ENCODE measurements at places on chromosomes 16 and 17.

DNA sequence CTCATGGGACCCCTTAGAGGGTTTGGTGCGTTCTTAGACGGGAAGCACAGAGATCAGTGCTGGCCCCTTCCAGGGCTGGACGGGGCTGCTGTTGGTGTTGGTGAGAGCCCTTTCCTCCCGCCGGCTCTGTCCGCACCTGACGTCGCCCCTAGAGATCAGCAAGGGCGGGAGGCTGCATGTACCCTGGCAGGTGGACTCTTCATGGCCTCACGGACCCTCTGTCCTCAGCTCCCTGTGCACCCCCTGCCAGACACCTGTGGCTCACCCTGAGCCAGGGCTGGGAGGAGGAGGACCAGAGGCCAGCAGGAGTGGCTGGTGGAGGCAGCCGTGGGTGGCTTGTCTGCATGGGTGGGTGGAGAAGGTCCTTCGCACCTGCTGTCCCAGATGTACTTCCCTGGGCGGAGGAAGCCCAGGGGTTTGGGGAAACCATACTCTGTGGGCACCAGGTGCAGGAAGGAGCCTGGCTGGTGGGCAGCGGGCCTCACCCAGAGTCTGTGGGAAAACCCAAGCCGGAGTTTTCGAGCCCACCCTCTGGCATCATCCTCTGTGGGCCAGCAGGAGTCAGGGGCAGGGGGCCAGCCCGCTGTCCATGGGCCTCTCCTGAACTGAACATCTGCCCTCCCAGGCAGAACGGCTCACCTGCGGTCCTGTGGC, 348.6 kb downstream of the SEC14L1 start:
- DNase-seq: no peak

GRCh38 chr16:87163637-87164036, 153.6 kb downstream of the C16orf95 start:
- no peak for DNase-seq

DNA sequence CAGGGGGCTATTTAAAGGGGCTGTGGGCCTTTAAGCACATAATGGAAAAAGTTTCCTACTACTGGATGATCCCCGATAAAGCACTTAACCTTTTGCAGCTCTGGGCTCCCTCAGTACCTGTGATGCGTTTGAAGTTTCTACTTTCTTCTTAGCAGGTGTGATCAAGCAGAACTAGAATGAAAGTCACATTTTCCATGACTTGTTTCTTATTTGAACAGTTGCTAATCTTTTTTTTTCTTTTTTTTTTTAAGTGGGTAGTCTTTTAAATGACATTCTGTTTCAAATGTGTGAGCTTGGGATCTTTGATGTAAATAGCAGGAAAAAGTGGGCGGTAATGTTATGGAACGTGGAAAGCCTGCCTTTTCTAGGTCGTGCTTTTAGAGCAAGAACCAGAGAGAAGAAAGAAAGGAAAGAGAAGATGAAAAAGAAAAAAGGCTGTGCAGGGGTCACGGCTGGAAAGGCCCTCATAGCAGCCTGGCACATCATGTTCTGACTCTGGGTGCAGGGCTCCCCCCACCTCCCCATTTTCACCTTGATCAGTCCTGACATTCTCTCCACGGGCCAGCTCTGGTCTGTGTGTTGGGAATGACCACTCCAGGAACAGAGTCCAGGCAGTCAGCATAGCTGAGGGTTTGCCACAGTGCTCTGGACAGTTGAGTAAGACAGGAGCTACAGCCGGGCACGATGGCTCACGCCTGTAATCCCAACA, 150.6 kb downstream of the CLEC16A start:
- no peak for DNase-seq

- DNase-seq: peak; percentile 90
These were observed at the start of gene HSD3B7 for GRCh38 chr16:30984669-30985400. TSS of gene HSD3B7 (plus strand) at chr16:30985207. CDS start at chr16:30985659, 452 bp downstream.

- no peak for DNase-seq
These were observed 2.2 kb downstream of the OR4D1 start for GRCh38 chr17:58150394-58150793.

- no peak for DNase-seq
These were observed 21.6 kb downstream of the VASN start for GRCh38 chr16:4393240-4393600.

DNA sequence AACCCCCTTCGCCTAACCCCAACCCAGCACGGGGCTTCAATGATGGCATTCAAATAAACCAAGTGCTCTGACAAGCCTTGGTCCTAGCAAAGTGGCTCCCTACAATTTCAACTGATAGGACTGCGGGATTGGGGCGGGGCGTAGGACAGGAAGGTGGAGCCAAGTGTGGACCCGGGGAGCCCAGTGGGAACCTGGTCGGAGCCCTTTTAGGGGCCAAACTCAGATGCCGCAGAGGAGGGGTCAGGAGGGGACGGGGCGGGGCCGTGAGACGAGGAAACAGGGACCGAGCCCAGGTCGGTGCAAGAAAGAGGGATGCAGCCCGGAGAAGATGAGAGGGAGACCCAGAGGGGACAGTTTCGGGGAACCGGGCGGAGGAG, 13.2 kb upstream of the CDIPT start:
- DNase-seq: peak; percentile 43

DNA sequence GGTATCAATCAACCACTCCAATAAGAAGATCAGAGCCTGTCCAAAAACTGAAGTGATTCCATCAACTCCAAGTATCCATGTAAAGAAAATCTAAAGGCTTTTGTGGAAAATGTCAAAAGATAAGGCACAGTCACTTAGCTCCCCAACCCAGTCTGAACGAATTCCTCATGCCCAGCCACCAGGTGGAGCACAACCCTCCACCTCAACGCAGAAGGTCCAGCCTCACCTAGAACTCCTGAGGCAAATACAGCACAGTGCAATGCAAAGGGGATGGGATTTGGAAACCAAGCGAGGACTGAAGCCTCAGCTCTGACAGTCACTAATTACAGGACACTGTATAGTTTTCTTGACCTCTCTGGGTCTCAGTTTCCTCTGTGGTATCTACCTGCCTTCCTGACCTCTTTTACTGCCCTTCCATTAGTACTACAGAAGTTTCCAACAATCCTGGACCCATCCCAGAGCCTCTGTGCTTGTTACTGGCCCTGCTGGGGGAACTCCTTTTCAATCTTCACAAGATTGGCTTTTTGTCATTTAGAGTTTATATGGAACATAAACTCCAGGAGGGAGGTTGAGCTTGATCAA, 2.0 kb downstream of the NCBP3 start:
- DNase-seq: peak; percentile 58

DNA sequence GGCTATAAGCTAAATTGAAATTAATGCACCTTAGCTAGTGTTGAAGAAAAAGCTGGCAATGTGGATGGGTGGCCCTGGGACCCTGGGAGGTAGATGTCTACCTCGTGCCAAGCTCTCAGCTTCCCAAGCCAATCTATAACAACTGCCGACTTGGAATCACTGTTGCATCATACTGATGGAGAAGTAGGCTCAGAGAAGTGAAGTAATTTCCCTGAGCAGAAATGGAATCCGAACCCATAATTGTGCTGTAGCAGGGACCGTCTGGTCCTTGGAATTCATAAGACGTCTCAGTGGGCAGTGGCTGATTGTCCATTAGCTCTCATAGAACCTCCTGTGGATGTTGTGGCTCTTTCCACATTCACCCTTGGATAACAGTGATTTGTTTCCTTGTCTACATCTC, 196.6 kb downstream of the RAB11FIP4 start:
- DNase-seq: no peak

DNA sequence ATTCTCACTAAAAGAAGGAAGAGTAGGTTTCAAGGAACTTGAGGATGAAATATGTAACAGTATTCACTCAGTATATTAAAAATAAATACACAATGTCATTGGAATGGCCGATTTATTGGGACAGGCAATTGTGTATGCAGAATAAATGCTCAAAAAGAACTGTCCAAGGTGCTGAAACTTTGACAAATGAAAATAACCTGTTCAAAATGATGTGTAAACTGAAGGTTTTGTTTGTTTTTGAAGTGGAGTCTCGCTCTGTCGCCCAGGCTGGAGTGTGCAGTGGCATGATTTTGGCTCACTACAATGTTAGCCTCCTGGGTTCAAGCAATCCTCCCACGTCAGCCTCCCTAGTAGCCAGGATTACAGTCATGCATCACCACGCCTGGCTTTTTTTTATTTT, 318.7 kb upstream of the RBFOX1 start:
- DNase-seq: peak; percentile 74

DNA sequence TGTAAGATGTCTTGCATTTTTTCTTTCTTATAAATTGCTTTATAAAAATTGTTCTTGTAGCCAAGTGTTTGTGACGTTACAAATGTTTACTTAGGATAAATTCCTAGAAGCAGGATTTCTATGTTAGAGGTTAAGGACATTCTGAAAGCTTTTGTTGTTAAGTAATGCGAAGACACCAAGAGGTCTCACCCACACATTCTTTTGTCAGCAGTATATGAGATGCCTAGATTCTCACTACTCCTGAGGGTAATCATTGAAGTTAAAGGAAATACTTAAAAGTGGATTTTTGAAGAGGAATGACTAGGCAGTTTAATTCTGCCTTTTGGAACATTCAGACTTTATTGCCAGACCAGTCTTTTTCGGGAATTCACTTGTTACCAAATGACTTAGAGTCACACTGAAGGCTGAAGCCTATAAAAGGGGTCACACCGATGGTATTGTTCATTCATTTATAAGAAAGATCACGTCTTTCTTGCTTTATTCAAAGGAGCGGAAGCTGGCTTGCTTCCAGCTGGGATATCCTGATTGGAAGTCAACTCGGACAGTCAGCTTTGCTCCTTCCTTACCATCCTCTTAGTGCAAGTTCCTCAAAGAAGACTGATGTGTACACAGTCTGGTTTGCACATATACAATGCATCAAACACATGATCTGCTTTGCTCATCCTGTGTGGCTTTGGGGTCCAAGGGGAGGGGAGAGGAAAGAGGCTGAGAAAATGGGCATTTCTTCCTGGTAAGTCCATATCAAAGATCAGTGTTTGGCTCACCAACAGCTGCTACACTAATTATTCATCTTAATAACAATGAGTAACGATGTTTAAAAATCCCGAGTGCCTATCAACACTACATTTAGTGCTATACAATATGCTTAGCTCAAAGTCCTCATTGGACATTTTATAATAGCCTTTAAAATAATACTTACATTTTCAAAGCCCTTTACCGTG, 160.0 kb downstream of the MAP2K6 start:
- DNase-seq: peak; percentile 22

Measured in neural progenitor cell (in vitro differentiated cells).